ENCODE measurements at places on chromosomes 13 and 19. TPM values are rescaled to one million over a fixed set of nuclear protein-coding genes. Genes with fewer than 3 reads are reported as not detected.

DNA sequence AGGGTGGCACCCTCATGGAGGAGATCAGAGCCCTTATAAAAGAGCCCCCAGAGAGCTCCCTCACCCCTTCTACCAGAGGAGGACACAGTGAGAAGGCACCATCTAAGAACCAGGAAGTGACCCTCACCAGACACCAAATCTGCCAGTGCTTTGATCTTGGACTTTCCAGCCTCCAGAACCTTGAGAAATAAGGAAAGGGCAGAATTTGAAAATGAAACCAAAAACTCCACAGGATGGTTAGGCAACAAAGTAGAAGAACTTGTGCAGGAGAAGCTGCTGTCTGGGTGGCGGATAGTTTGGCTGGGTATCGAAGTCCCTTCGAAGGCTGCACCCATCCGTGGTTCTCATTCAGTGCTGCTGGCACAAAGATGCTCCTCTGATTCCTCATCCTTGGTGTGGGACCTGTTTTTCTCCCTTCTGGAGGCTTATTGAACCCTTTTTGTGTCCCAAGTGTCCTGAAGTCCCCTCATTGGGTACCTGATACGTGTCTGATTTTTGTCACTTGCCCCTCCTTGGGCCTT is 130.8 kb downstream of the KDM4B start:
- DNase-seq, result no peak

The TBXA2R gene
- total RNA-seq, result 2.0 TPM

The PTH2 gene
- not detected for total RNA-seq

- no peak for DNase-seq
These were observed 12.8 kb upstream of the CERS4 start for GRCh38 chr19:8196271-8196927.

GRCh38 chr19:32573492-32573794 is 7.5 kb upstream of the PDCD5 start:
- DNase-seq, result no peak
